Non-pigmented ciliary epithelial cell (primary cell): ENCODE measurements at places on chromosomes 1 and 21.

GRCh38 chr1:152886758-152887409, 8.8 kb downstream of the SMCP start:
- DNase-seq = no peak

- no peak for DNase-seq
Observed at GRCh38 chr21:37208056-37208721, 58.9 kb downstream of the VPS26C start.

DNA sequence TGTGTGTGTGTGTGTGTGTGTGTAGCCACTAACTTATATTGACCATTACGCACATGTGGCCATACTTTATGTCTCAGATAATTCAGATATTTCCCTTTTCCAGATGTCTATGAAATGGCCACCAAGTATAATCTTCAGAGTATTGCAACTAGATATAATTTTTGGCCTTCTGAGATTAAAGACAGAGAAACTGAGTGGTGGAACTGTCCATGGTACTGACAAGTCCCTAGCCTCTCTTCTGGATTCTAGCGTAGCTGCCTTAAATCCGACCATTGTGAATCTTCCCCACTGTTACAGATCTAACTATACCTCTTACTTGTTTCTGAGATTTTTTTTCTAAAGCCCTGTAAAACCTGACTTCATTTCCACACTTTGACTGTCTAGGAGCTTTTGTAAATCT, 100.0 kb upstream of the SERTAD4 start:
- DNase-seq = peak; percentile 4

- DNase-seq = no peak
Observed at GRCh38 chr1:54971317-54971791, 9.1 kb upstream of the TMEM61 start.

DNA sequence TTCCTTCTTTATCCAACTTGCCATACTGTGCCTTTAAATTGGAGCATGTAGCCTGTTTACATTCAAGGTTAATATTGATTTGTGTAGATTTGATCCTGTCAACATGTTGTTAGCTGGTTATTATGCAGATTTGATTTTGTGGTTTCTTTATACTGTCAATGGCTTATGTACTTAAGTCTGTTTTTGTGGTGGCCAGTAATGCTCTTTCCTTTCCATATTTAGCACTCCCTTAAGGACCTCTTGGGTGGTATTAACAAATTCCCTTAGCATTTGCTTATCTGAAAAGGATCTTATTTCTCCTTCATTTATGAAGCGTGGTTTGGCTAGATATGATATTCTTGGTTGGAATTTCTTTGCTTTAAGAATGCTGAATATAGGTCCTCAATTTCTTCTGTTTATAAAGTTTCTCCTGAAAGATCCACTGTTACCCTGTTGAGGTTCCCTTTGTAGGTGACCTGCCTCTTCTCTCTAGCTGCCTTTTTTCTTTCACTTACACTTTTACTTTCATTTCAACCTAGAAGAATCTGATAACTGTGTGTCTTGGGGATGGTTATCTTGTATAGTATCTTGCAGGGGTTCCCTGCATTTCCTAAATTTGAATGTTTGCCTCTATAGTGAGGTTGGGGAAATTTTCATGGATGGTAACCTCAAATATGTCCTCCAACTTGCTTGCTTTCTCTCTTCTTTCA, 86.9 kb upstream of the NEGR1 start:
- DNase-seq = no peak

DNA sequence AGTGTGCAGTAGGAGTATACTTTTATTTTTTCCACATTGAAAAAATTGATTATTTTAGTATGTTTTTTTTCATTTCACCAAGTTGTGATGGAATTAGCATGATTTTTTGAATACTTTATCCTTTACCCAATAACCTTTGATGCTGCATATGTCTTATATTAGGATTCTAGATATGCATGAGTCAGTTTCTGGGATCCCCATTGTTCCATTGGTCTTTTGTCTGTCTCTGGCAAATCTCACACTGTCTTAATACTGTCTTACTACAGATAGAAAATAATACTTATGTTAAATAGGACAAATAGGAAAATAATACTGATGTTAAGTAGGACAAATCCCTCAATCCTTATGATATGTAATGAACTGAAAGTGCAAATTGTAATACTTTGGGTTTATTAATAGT, 54.3 kb upstream of the ASB17 start:
- no peak for DNase-seq

GRCh38 chr1:182193908-182194550, 132.5 kb upstream of the ZNF648 start:
- no peak for DNase-seq

DNA sequence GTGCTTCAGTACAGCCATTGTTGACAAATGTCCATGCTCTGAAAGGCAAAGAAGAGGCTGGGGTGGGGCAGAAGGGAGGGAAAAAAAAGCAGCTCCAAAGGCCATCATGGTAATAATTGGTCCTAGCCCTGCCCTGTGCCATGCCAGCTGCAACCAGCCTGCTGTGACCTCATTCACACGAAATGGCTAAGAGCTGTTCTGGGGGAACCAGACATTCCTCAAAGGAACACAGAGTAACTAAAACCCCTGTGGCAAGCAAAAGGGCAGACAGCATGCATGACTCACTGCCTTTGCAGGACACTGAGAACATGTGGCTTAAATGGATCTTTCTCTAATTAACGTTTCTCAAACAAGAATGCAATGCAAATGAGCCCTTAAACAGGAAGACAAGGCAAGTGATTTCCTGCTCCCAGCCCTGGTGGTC, 42.3 kb downstream of the STYXL2 start:
- peak; percentile 67 for DNase-seq

GRCh38 chr1:24157918-24158481, 15.1 kb upstream of the IL22RA1 start:
- no peak for DNase-seq

DNA sequence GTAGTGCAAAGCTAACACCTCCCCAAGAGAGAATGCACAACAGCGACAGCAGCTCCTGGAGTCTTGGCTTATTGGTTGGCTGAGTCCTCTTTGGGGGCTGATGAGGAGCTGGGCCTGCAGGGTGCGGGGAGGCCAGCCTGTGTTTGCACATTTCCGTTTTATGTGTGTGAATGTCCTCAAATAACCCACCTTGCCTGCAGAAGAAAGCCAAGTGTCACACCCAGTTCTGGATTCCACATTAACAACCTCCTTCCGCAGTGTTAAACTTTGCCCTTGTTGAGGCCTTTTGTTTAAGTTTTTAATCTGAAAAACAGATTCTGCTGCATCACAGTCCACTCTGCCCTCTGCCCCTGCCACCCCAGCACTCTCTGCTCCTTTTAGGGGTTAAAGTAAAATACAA, 274.5 kb downstream of the TM2D1 start:
- DNase-seq = no peak

- DNase-seq = no peak
Observed at GRCh38 chr1:31725777-31726535, 22.1 kb upstream of the COL16A1 start.

DNA sequence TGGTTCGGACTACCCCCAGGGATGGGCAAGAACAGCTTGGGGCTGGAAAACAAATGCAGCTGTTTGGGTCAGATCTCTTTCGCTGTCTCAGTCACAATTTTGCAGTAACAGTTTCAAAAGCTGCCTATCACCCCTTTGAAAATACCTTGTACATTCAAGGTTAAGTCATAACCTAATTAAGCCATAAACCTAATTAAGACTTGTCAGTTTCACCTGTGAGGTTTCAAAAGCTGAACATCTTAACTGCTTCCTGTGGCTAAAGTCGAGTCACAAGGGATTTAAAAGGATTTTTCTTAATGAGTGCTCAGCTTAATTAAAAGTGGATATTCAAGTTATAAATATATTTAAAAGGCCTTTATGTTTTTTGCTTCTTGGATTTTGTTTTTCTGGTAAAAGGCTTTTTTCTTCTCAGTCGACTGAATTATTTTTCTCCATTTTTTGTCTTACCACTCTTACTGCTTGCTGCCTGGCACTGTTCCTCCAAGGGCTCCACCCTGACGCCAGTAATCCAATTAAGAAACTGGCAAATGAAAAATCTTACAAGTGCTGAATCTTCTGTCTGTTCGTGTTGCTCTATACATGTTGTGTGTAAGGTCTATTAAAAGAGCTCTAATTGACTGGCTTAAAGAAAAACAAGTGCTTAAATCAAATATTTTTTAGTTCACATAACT, 31.3 kb downstream of the CBR1 start:
- DNase-seq = no peak

DNA sequence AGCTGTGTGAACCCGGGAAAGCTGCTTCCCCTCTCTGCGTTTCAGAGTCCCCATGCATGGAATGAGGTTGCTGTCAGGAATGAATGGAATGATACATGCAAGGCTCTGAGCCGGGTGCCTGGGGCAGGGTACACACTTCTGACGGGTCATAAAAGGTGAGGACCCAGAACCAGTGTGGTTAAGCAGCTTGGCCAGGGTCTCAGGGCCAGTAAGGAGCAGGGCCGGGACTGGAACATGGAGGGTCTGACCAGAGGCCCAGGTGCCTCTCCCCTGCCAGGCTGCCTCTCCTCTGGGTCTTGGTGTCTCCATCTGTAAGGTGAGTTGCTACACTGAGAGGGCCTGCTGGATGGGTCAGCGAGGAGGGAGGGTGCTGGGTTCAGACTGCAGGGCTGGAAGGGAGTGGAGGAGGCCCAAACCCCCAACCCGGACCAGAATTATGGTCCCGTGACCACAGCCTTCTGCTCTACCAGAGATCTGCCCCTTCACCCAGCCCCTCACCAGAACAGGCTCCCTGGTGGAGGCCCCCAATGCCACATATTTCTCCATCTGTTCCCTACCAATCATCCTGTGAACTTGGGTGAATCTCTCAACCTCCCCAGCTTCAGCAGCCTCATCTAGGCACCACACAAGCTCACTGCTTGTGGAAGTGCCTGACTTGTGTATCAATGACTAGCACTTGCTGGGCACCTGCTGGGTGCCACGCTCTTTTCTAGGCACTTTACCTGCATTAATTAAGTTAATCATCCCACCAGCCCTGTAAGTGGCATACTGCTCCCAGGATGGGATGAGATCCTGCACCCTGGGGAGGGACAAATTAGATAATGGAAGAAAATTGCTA, 16.2 kb upstream of the LRP8 start:
- DNase-seq = no peak

DNA sequence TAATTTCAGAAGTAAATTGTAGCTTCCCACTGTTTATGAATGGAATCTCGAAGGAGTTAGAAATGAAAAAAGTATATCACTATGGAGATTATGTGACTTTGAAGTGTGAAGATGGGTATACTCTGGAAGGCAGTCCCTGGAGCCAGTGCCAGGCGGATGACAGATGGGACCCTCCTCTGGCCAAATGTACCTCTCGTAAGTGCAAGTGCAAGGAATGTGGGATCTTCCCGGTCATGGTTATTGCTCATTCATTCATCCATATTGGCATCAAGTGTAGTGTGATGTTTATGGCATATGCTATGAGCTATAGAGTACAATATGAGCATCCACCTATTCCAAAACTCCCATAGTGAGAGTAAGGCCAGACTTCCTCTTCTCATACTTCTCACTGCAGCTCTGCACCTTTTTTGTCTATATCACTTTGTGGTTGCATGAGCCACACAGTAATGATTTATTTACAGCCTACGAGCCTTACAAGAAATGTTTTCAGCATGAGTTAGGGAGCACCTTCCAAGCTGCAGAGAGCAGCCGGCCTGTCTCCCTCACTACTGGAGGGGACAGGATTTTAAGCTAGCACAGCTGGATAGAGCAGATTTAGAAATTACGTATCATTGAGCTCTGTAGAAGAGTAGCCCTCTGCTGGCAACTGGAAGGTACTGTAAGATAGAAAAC, 24.9 kb upstream of the CR1L start:
- peak; percentile 14 for DNase-seq

DNA sequence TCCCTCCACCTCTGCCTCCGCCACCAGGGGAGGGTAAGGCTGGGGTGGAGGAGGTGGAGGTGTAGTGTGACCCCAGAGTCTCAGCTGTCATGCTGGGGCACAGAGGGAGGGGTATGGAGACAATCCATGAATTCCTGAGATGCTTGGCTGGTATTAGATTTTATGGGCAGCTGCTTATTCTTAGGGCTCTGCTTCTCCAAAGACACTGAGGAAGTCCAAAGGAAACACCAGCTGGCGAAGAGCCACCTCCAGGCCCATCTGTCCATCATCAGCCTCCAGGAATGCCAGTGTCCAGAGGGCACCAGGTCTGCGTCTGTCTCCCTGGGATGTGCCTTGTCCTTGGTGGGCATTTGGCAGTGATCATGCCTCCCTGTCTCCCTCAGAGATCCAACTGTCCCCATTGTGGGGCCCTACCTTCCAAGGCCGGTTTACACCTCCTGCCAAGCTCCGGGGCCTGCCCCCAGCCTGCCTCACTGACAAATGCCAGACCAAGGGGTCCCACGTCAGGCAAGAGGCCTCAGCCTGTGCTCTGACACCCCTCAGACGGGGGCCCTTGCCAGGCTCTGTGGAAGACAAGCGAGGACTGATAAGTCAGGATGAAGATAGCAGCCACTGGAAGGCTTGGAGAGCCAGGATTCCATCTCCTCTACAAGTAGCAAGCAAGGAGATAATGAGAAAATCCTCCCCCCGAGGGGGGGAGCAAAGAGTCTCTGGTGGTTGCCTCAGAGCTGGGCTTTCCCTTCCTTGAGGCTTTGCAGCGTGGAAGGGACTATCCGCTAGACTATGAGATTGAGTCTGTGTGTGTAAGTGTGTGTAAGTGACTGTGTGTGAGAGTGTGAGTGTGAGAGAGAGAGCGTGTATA, 1.6 kb downstream of the TNNI1 start:
- DNase-seq = no peak

DNA sequence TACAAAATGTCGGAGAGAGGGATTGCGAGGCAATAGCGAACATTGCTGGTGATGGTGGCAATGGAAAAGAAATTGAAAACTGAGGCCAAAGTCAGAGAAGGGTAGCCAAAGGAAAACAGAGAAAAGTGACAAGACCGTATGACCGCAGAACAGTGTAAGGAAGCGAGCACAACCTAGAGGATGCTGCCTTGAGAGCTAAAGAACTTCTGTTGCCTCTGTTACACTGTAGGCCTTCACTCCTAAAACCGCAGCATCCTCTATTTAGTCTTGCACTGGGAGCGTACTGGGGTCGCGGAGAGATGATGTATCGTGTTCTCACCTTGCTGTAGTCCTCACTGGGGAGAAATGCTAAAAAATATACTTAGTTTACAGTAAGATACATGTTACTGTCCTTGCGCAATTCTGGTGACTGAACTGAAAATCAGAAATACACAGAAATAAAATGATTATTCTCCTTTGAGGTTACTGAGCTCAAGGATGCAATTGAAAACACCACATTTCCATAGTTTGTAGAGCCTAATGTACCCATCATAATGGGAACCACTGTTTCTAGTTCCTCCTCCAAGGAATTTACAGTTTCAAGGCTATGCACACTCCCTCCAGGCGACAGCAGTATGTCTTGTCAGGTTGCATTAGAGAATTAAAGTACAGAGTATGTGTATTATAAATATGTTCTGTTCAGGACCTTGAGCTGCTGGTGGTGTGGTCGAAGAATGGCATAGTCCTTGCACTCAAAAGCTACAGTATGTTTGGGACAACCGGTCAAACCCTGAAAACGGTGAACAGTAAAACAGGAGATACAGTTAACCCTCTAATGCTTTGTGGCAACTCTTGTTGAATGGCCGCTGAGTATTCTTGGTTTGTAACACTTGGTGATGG, 1.3 kb downstream of the NEK7 start:
- DNase-seq = no peak

GRCh38 chr1:206727981-206728696, 42.4 kb upstream of the IL19 start:
- DNase-seq = no peak
